ENCODE measurements at places on chromosomes 13 and 19. TPM values are rescaled to one million over a fixed set of nuclear protein-coding genes. Genes with fewer than 3 reads are reported as not detected.

GRCh38 chr19:2663920-2664571 is 38.4 kb downstream of the GNG7 start:
- DNase-seq = no peak
- no peak overlapping the region for H3K27ac ChIP-seq
- H3K4me1 ChIP-seq = no peaks in the 10 kb centered on the region

DNA sequence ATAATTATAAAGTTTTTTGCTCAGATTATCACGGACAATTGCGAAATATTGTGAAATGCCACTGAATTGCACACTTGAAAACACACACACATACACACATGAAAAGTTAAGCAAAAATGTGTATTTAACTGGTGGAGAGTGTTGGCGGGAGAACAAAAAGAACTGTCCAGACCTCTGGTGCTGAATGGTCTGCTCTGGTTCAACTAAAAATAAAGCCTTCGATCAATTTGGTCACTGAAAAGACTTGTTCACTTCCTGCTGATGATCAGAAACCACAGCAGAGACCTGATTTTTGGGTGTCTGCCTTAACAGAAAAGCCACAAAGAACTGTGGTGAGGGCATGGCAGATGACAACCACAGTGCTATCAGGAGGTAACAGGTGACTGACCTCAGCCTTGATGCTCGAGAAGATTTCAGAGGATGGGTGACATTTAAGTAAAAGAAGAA is 4.0 kb upstream of the IGFL1 start:
- peaks cover 10% of the 10 kb centered on the region for H3K4me1 ChIP-seq
- no peak overlapping the region for H3K4me3 ChIP-seq
- no peak overlapping the region for H3K27ac ChIP-seq

- H3K27ac ChIP-seq = no peak overlapping the region
- no peak for DNase-seq
- no peaks in the 10 kb centered on the region for H3K4me1 ChIP-seq
Measured at GRCh38 chr19:15991602-15992001, 42.8 kb downstream of the OR10H4 start.

- H3K27ac ChIP-seq = no peak overlapping the region
- H3K36me3 ChIP-seq = no peaks in the 10 kb centered on the region
- no peak overlapping the region for H3K4me3 ChIP-seq
- H3K27me3 ChIP-seq = no peaks in the 10 kb centered on the region
- H3K4me1 ChIP-seq = no peaks in the 10 kb centered on the region
- no peak for DNase-seq
Measured at GRCh38 chr13:39672378-39673132, 17.1 kb downstream of the COG6 start.

- H3K27ac ChIP-seq = no peak overlapping the region
- H3K27me3 ChIP-seq = no peaks in the 10 kb centered on the region
- no peaks in the 10 kb centered on the region for H3K36me3 ChIP-seq
- H3K4me3 ChIP-seq = no peak overlapping the region
Measured at GRCh38 chr13:96780105-96780504, 214.2 kb downstream of the OXGR1 start.

- H3K4me1 ChIP-seq = peaks cover 44% of the 10 kb centered on the region
- no peak for DNase-seq
- H3K4me3 ChIP-seq = no peak overlapping the region
- peaks cover 30% of the 10 kb centered on the region for H3K36me3 ChIP-seq
- peak overlapping the region; percentile 32 for H3K27ac ChIP-seq
Measured at GRCh38 chr13:46124967-46125933, 20.4 kb upstream of the CPB2 start.

DNA sequence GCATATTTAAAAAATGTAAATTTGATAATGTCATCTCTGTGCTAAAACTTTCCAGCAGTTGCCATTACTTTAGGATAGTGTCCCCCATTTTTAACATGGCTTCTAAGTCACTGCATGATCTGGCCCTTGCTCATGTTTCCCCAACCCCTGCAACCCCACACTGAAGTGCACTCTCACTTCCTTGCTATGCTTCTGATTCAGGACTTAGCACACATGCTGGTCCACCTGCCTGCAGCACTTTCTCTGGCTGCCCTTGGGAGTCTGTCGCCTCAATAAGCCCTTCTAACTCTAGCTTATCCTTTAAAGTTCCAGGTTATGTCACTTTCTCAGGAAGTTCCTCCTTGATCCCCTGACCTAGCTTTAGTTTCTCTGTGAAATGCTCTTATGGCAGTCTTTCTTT is 241.0 kb downstream of the POSTN start:
- no peaks in the 10 kb centered on the region for H3K36me3 ChIP-seq
- H3K27ac ChIP-seq = no peak overlapping the region
- no peaks in the 10 kb centered on the region for H3K4me1 ChIP-seq
- no peaks in the 10 kb centered on the region for H3K27me3 ChIP-seq
- H3K4me3 ChIP-seq = no peak overlapping the region

ZNF541 gene
- 0.79 TPM for total RNA-seq

GRCh38 chr19:44574186-44574950 is 39.0 kb upstream of the IGSF23 start:
- H3K27me3 ChIP-seq = no peaks in the 10 kb centered on the region
- DNase-seq = no peak
- no peaks in the 10 kb centered on the region for H3K4me1 ChIP-seq
- H3K27ac ChIP-seq = no peak overlapping the region
- H3K4me3 ChIP-seq = no peak overlapping the region

DNA sequence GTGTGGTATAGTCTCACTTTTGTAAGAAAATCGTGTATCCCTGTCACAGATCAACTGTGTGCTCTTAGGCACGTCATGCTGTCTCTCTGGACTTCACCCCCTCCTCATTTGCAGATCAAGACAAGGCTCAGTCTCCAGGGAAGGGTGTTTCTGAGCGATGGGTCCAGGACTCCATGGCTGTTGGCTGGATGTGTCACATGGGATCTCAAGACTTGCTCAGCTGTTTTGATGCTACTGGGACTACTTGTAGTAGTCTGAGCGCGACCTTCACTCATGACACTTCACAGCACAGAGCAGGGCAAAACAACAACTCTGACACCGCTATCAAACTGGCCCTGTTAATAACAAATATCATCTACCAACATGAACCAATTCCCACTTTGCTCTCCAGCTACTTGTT is 36.2 kb downstream of the SMAD9 start:
- H3K27me3 ChIP-seq = no peaks in the 10 kb centered on the region
- H3K4me3 ChIP-seq = no peak overlapping the region
- DNase-seq = no peak
- H3K36me3 ChIP-seq = no peaks in the 10 kb centered on the region

- H3K36me3 ChIP-seq = no peaks in the 10 kb centered on the region
- H3K4me3 ChIP-seq = no peak overlapping the region
- H3K27ac ChIP-seq = no peak overlapping the region
Measured at GRCh38 chr13:73248711-73249580, 190.1 kb downstream of the KLF5 start.

OR7C1 gene
- not detected for total RNA-seq

DNA sequence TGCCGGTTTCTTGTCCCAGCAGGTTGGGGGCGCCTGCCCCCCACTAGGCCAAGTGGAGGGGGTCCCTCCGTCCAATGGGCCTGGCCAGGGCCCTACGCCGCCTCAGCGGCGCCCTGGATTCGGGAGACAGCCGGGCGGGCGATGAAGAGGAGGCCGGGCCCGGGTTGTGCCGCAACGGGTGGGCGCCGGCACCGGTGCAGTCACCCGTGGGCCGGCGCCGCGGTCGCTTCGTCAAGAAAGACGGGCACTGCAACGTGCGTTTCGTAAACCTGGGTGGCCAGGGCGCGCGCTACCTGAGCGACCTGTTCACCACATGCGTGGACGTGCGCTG is 6.2 kb downstream of the KCNJ14 start:
- H3K27ac ChIP-seq = no peak overlapping the region
- no peaks in the 10 kb centered on the region for H3K27me3 ChIP-seq
- no peak overlapping the region for H3K4me3 ChIP-seq
- H3K4me1 ChIP-seq = no peaks in the 10 kb centered on the region
- no peak for DNase-seq

EEF1AKMT1 gene
- total RNA-seq = 8.1 TPM

MUC16 gene
- total RNA-seq = not detected

CFAP97D2 gene
- total RNA-seq = not detected

GRCh38 chr13:48275507-48275906 is 28.0 kb upstream of the RB1 start:
- H3K27ac ChIP-seq = no peak overlapping the region
- no peaks in the 10 kb centered on the region for H3K27me3 ChIP-seq
- no peak overlapping the region for H3K4me3 ChIP-seq
- no peaks in the 10 kb centered on the region for H3K36me3 ChIP-seq

DNA sequence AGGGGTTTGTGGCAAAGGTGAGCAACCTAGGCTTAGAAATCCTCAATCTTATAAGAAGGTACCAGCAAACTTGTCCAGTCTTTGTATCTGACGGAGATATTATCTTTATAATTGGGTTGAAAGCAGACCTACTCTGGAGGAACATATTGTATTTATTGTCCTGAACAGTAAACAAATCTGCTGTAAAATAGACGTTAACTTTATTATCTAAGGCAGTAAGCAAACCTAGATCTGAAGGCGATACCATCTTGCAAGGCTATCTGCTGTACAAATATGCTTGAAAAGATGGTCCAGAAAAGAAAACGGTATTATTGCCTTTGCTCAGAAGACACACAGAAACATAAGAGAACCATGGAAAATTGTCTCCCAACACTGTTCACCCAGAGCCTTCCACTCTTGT is 3.8 kb upstream of the KLK2 start:
- H3K36me3 ChIP-seq = no peaks in the 10 kb centered on the region
- DNase-seq = no peak
- H3K4me3 ChIP-seq = no peak overlapping the region
- H3K4me1 ChIP-seq = no peaks in the 10 kb centered on the region
- H3K27me3 ChIP-seq = no peaks in the 10 kb centered on the region

DNA sequence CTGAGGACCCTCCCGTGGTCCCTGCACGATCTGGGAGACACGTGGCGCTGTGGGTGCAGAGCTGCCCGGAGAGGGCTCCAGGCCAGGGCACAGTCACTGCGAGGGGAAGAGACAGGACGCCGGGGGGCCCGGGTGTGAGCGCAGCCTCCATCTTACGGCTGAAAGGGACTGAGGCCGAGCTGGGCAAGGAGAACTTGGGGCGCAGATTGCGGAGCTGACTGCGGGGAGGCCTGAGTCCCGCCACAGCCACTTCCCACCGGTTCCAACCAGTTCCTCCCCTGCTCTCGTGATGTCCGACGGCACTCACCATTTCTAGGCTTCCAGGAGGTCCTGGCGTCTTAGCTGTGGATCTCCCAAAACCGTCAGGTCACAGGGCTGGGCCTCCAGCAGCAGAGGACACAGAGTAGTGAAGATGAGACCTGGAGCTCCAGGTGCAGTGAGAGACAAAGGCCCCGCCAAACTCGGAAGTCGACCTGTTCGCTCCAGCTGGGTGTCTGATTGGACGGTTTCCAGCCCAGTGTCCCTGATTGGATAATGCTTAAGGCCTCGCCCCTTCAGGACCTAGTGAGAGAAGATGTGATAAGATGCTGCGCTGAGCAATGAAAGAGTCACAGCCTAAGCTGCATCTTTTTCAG is 4.8 kb upstream of the ZNF253 start:
- no peaks in the 10 kb centered on the region for H3K27me3 ChIP-seq
- no peaks in the 10 kb centered on the region for H3K36me3 ChIP-seq
- peak; percentile 77 for DNase-seq
- H3K4me1 ChIP-seq = no peaks in the 10 kb centered on the region

GRCh38 chr19:38385804-38386257 is 2.0 kb downstream of the GGN start:
- H3K36me3 ChIP-seq = peaks cover 32% of the 10 kb centered on the region
- peaks cover 31% of the 10 kb centered on the region for H3K4me1 ChIP-seq
- no peak overlapping the region for H3K4me3 ChIP-seq
- no peak overlapping the region for H3K27ac ChIP-seq

GRCh38 chr19:38425222-38425809 is 703 bp downstream of the RASGRP4 start:
- H3K27me3 ChIP-seq = no peaks in the 10 kb centered on the region
- no peak overlapping the region for H3K4me3 ChIP-seq
- H3K27ac ChIP-seq = no peak overlapping the region
- no peak for DNase-seq

- no peak overlapping the region for H3K4me3 ChIP-seq
- no peak for DNase-seq
- H3K27me3 ChIP-seq = no peaks in the 10 kb centered on the region
- H3K4me1 ChIP-seq = no peaks in the 10 kb centered on the region
Measured at GRCh38 chr13:108742701-108743451, 113.5 kb downstream of the MYO16 start.

DNA sequence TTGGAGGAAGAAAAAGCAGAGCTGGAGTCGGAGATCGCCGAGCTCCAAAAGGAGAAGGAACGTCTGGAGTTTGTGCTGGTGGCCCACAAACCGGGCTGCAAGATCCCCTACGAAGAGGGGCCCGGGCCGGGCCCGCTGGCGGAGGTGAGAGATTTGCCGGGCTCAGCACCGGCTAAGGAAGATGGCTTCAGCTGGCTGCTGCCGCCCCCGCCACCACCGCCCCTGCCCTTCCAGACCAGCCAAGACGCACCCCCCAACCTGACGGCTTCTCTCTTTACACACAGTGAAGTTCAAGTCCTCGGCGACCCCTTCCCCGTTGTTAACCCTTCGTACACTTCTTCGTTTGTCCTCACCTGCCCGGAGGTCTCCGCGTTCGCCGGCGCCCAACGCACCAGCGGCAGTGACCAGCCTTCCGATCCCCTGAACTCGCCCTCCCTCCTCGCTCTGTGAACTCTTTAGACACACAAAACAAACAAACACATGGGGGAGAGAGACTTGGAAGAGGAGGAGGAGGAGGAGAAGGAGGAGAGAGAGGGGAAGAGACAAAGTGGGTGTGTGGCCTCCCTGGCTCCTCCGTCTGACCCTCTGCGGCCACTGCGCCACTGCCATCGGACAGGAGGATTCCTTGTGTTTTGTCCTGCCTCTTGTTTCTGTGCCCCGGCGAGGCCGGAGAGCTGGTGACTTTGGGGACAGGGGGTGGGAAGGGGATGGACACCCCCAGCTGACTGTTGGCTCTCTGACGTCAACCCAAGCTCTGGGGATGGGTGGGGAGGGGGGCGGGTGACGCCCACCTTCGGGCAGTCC is 5.0 kb downstream of the FOSB start:
- peak; percentile 70 for DNase-seq
- no peak overlapping the region for H3K27ac ChIP-seq
- H3K4me1 ChIP-seq = peaks cover 30% of the 10 kb centered on the region

LIG1 gene
- total RNA-seq = 124 TPM

LSR gene
- total RNA-seq = 48.9 TPM

DNA sequence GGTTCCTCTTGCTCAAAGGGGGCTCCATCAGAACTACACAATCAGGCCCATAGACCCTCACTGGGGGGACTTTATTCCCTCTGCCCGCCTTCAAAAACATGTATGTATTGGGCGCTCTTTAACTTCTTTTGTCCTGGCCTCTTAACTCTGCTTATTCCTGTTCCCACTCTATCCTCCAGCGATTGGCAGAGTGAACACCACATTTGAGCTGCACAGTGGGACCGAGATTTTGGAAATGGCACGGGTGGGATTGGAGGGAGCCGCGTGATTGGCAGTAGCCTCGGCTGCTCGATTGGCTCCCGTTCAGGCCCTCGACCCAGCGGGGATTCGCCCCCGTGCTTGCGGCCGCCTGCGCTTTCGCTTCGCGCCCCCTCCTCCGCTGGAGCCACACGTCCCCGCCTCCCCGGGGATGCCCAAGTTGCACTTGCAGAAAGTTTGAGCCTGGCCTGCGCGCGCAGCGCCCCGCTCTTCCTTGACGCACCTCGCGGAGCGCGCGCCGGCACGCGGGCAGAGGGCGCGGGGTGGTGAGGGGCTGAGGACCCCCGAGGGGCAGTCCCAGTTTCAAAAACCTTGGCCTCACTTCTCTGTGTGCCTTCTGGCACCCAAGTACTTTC is at the start of gene ZIC5:
ZIC5 (minus strand) TSS at position 192 of the 614 bp plus-strand sequence; CDS start at position 28, 164 bp downstream.
- no peaks in the 10 kb centered on the region for H3K36me3 ChIP-seq
- no peak for DNase-seq
- H3K4me1 ChIP-seq = peaks cover 32% of the 10 kb centered on the region

GRCh38 chr13:22880741-22881720 is 299.7 kb upstream of the SGCG start:
- H3K4me3 ChIP-seq = no peak overlapping the region
- H3K36me3 ChIP-seq = no peaks in the 10 kb centered on the region
- no peaks in the 10 kb centered on the region for H3K4me1 ChIP-seq
- no peak for DNase-seq
- H3K27me3 ChIP-seq = no peaks in the 10 kb centered on the region

SNRNP70 gene
- total RNA-seq = 675 TPM

Data from CD4-positive, alpha-beta memory T cell (primary cell).